AG09319 (cell line): ENCODE measurements at places on chromosomes 4 and X.

DNA sequence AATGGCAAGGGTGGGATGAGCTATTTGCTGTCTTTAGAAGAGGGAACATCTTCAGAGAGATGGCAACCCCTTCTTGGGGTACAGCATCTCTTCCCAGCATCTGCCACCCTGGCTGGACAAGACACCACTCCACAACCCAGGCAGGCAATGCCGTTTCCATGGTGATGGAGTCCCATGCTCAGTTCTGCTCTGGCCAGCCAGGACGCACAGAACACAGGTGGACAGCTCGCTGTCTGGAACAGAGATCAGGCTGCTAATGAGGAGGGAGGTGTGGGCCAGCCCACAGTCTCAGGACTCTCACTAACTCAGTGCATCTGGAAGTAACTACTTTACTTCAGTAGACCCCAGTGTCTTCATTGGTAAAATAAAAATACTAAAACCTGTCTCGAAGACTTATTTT is 321.0 kb upstream of the CPEB2 start:
- no peak for DNase-seq

DNA sequence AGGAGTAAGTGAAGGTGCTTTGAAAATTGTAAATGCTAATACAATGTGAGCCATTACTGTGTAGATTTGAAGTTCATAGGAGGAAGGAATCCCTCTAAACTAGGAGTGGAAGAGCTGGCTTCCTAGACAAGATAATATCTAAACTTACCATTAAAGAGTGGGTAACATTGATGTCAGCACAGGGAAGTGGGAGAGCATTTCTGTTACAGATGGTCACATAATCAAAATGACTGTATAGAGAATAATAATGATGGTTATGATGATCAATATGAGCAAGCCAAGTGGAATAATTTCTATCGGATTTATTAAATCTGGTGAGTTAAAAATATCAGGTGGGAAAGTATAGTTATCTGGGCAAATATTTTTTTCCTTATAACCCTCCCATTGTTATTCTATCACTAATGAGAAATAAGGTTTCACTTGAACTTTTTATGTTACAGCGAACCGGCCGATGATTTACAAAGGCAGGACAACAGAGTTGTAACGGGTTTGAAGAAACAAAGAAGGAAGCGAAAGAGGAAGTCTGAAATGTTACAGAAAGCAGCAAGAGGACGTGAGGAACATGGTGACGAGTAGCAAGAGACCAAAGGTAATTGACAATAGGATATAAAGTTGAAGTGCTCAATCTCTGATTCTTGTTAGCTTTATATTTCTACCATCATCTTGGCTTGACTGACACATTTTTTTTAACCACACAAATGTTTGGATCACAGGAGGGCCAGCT is 43.5 kb downstream of the FMR1NB start:
- DNase-seq: no peak

DNA sequence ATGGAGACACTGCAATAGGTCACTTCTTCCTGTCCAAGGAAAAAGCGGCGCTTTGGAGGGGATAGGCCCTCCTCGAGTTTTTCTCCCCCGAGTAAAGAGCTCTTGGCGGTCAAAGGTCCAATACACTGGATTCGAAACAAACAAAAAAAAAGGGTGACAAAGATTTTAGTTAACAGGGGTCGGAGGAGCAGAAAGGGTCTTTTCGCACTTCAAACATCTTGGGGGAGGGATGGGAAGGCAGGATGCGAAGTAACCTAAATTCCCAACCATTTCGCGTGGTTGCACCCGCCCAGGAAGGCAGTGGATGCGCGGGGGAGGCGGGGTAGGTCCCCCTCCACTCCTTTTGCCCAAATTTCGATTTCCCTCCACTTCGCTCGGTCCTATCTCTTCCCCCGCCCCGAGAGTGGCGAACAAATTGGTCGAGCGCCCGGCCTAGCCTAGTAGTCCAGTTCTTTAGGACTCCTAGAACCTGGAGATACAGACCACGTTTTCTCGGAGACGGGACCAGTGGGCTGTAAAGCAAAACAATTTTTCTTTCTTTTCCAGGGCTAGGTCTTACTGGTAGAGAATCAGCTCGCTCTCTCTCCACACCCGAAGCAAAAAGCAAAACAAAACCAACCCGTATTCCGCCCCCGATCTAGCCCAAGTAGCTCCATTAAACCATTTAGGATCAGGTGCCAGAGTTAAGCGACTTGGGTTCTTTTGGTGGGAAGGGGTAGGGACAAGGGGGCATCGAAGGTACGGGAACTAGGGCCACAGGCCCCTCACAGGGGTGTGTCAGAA is 2.0 kb upstream of the STAG2 start:
- DNase-seq: no peak

- DNase-seq: no peak
Measured at GRCh38 chr4:13378973-13379759, 105.0 kb downstream of the RAB28 start.

- no peak for DNase-seq
Measured at GRCh38 chr4:31234901-31235300, 514.7 kb downstream of the PCDH7 start.

GRCh38 chrX:56564164-56564885 is 898 bp downstream of the UBQLN2 start:
- no peak for DNase-seq

DNA sequence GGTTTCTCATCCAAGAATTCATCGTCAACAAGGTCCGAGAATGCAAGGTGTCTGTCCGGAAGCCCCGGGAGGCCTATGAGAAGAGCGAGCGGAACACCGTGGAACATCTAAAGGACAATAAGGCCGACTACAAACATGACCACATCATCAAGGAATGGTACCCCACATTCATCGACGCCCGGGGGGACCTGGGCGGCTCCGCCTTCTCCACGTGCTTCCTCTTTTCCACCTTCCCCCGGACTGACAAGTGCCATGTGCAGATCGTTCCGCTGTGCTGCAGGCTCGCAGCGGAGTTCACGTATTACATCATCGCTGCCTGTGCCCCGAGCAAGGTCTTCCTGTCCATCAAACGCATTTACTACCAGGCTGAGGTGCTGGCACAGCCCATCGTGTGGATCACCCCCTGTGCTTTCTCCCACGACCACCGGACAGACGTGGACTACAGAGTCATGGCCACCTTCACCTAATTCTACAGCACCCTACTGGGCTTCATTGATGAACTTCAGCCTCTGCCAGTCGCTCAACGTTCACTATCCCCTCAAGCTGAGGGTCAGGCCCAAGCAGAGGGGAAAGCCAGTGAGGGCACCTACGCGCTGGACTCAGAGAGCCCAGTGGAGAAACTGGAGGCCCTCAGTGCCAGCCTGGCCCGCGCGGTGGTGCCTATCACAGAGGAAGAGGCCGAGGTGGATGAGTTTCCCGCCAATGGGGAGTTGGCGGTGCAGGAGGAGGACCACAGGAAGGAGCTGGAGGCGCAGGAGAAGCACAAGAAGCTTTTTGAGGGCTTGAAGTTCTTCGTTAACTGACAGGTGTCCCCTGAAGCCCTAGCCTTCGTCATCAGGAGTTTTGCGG is 125.9 kb upstream of the PABPC4L start:
- DNase-seq: no peak
